ENCODE measurements at places on chromosomes 16 and 17.

DNA sequence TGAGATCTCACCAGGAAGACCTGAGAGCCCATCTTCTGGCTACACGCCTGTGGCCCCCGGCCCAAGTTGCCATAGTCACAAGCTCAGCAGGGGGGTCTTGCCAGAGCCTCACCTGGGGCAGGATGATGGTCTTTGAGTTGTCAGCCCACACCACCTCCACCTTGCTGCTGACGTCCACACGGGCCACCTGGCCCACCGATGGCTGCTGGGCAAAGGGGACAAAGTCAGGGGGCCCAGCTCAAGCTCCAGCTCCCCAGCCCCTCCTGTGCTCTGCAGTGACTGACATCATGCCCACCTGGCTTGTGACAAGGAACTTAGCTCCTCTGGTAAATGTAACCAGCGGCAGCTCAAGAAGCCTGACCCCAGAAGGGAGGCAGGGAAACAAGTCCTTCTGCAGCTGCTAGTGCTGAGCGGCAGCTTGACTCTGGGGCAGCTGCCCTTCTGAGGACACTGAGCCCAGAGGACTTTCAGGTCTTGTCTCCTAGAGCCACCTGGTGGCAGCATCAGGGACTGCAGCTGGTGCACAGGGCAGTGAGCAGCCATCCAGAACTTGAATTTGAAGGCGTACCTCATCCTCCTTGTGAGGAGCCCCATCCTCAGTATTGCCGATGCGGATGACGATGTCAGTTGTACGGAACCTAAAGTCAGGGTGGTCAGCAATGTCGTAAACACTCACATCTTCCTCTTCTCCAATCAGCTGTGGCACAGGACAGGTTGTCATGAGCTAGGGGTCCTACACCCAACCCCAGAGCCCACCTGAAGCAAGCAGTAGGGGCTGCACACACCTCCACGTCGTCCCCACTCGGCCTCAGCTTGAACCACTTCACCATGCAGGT, 13.5 kb downstream of the SPHK1 start:
- peak; percentile 60 for DNase-seq

- no peak for DNase-seq
Observed at GRCh38 chr16:30094541-30095165, 1.4 kb downstream of the YPEL3 start.

- no peak for DNase-seq
Observed at GRCh38 chr17:6494239-6494941, 50.1 kb downstream of the PIMREG start.

- DNase-seq, result no peak
Observed at GRCh38 chr17:46788796-46789195, 29.7 kb downstream of the WNT3 start.

GRCh38 chr16:57373117-57373947, 1.0 kb downstream of the CX3CL1 start:
- no peak for DNase-seq

All from stimulated activated CD4-positive, alpha-beta T cell treated with anti-CD3 and anti-CD28 coated beads, TNF-alpha, amount 100 ng/mL, for 1 hour (primary cell).